Urinary bladder (tissue), 4 donors: ENCODE measurements at places on chromosomes 6 and 20.

- no peak for DNase-seq
Observed at GRCh38 chr20:3696200-3696599, 14.4 kb upstream of the ADAM33 start.

DNA sequence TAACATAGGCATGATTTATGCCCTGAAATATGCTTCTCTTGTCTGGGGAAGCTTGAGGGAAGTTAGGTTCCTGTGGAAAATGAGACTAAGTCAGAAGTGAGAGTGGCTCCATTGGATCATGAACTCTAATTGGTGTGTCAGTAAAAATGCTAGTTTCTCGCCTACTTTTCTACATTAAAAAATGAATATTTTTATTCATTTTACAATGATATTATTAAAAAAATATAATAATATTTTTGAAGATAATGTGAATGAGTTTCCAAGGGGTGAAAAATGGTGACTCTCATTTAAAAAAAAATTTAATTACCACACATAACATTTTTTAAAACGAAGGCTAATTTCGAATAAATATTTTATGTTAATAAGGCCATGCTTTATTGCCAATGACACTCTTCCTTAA is 84.2 kb downstream of the HIVEP1 start:
- no peak for DNase-seq

DNA sequence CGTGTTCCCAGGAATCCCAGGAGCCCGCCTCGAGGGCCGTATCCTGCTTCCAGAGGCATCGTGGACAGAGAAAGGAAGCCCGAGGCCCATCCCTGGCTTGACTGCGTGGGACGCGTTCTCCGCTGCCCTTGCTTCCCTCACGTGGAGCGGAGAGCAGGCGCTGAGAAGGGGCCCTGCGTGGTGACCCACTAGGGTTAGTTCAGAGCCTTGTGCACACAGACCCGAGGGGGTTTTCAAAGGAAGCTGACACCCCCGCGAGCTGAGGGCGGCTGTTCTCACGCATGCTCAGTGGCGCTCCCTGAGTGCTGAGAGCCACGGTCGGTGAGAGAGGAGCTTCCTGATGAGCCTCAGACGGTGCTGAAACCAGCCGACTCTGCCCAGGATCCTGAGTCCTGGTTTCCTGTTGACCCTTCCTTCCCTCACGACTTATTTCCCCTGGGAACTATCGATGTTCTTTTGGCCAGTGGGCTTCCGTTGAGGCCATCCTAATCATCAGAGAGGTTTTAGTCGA is 28.9 kb upstream of the CCR6 start:
- no peak for DNase-seq

GRCh38 chr6:127083231-127083962 is 35.1 kb upstream of the RSPO3 start:
- DNase-seq, result no peak

GRCh38 chr6:18551228-18551627 is 164.1 kb downstream of the RNF144B start:
- DNase-seq, result no peak

DNA sequence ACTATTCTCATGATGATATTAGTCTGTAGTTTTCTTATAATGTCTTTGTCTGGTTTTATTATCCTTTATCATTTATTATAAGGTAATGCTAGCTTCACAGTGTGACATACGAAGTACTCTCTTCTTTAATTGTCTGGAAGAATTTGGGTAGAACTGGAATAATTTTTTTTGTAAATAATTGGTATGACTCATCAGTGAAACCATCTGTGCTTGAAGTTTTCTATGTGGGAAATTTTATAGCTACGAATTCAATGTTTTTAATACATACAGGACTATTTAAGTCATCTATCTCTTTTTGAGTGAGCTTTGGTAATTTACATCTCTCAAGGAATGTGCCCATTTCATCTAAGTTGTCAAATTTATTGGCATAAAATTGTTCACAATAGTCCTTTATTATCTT is 86.3 kb downstream of the SOD2 start:
- DNase-seq, result no peak

DNA sequence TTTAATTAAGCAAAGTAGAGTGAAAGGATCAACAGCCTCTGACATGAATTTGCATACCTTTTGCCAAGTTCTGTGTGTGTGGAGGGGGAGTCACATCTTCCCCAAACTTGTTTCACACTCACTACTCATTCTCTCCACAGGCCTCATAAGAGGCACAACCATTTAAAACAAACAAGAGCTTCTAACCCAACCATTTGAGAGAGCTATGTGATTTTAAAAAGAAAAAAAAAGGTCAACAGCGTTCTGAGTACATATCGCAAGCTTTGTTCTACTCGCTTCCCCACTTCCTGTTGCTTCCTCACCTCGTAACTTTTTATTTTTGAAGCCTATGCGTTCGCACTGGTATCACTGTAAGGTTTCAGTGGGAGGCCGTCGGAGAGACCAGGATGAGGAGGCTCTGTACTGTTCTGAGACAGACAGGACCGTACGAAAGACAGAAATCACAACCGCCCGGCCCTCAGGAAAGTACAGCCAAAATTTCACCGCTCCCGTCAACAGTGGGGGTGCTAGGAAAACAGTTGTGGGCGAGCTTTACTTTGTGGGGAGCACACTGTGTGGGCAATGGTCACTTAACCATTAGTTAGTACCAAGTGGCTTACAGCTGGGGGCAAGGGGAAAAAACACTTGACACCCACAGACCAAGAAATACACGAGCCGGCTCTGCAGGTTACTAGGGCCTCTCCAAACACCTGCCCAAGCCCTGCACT is 61.3 kb downstream of the TRERF1 start:
- DNase-seq, result no peak

GRCh38 chr6:1590580-1590979 is 19.1 kb upstream of the FOXC1 start:
- DNase-seq, result no peak

- DNase-seq, result no peak
Observed at GRCh38 chr6:72653026-72653425, 31.2 kb downstream of the KCNQ5 start.

DNA sequence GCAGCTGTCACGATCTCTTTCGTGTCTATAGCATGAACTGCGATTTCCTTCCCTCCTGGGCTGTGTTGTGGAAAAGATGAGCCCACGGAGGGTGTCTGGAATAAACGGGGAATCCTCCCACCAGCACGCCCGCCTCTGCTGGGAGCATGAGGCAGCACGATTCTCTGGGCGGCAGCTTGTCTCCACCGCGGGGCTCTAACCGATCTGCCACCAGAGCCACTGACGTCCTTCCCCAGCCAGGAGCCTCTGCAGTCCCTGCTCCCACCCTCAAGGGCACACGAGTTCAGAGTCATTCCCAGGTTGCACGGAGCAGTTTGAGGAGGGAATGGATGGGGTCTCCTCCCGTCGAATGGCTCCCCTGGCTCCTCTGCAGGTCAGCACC is 197.6 kb downstream of the DLL1 start:
- DNase-seq, result no peak

DNA sequence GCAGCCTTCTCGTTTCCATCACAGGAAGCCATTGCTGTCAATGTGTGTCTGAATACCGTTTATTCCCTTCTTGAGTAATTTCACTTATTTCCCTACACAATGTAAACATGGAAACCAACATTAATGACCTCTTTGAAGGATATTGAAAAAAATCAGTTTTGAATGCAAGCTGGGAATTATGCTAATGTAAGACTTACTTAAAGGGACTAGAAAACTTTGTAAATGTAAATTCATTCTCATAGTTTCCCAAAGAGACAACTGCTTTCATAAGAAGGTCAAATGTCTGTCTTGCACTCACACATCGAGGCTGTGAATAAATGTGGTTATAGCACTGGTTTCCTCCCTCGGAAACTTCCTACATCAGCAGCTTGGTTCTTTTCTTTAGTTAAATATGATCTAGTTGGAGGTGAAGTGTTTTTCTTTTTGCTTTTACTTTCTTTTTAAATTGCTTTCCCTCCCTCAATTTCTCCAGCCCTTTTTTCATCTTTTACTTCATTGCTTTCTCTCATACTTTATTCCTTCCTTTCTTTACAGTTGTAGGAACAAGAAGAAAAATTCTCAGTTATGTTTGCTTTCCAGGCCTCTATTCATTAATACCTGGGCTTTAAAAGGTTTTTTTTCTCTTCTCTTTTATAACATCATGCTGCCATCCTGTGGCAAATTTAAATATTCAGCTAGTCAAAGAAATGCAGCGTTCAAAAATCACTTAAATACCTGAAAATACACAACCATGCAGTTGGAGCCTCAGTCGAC is 108.3 kb downstream of the TNFAIP3 start:
- DNase-seq, result no peak

DNA sequence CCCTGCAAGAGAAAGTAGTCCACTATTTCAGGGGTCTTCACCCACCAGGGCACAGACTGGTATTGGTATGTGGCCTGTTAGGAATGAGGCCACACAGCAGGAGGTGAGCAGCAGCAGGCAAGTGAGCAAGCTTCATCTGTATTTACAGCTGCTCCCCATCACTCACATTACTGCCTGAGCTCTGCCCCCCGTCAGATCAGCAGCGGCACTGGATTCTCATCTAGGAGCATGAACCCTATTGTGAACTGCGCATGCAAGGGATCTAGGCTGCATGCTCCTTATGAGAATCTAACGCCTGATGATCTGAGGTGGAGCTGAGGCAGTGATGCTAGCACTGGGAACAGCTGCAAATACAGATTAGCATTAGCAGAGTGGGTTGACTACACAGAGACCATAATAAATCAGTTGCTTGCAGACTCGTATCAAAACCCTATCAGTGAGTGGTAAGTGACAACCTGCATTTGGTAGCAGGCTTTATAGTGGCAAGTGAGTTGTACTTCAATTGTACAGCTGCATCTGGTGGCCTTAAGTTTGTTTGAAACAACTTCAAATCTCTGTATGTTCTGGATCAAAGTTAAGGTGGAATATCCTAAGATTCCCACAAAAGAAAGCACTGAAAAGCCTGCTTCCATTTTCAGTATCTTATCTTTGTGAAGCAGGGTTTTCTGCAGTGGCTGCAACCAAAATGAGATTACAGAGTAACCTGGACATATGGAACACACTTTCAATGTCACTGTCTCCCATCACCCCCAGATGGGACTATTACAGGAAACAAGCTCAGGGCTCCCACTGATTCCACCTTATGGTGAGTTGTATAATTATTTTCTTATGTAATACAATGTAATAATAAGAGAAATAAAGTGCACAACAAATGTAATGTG is 12.8 kb downstream of the C6orf141 start:
- DNase-seq, result no peak

GRCh38 chr6:134531188-134531551 is 213.3 kb upstream of the SGK1 start:
- DNase-seq, result no peak

DNA sequence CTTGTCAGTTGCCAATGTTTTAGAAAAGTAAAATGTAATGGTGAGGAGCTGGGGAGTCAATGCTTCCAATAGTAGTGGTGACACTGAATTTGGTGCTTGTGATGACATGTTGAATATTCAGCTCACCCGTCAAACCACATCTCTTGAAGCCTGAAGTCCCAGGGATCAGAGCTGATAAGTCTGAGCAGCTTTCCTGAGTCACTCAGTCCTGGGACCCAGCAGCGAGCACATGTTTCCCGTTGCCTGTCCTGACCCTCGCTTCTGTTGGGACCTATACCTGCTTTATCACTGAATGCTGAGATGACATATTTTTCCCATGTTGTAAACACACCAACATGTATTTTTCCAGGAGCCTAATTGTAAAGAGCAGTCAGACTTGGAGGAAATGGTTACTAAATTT is 693.6 kb downstream of the QKI start:
- no peak for DNase-seq

DNA sequence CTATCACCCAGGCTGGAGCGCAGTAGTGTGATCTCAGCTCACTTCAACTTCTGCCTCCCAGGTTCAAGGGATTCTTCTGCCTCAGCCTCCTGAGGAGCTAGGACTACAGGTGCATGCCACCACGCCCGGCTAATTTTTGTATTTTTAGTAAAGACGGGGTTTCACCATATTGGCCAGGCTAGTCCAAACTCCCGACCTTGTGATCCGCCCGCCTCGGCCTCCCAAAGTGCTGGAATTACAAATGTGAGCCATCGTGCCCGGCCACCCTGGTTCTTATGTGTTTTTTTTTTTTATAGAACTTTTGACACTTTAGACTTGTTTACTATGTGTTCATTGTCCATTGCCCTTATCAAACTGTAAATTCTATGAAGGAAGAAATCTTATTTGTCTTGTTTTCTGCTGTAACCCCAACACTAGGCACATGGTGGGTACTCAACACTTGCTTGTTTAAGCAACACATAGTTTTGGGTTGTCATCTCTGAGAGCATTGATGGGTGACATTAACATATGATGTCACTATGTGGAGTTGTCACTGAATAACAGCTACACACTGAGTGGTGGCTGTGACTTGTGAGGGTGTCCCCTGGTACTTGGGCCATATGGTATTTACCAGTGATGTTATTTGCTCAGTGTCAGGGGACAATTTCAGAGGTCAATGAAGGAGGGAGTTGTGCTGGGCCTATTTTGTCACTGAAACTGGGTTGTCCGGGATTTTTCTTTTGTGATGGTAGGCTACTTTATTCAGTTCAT is 1.5 kb upstream of the PXMP4 start:
- no peak for DNase-seq

DNA sequence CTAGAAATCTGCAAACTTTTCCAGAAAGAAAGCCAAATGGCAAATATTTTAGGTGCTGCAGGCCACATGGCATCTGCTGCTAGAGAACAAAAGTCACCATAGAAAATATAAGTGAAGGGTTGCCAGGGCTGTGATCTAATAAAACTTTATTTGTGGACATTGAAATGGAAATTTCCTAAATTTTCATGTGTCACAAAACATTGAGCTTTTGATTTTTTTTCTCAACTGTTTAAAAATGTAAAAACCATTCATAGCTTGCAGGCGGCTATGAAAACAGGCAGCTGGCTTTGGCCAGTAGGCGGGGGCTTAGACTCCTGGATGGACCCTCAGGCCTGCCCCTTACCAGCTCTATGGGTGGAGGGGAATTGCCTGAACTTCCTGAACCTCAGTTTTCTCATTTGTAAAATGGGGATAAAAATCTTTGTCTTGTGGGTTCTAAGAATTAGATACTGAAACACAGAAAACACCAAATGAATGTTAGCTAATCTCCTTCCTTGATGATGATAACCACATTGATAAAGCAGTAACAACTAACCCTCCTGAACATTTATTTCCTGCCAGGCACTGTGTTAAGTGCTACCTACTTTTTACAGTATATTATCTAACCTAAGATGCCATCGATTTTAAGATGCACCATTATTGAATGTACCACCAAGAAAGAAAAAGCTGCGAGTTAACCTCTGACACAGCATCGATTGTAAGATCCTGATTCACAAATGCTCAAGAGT is 85.5 kb downstream of the SLC22A23 start:
- no peak for DNase-seq

GRCh38 chr6:17204533-17204932 is 76.6 kb upstream of the RBM24 start:
- DNase-seq, result no peak
